ENCODE measurements at places on chromosomes 6 and 20. TPM values are rescaled to one million over a fixed set of nuclear protein-coding genes. Genes with fewer than 3 reads are reported as not detected.

Gene LGSN
- total RNA-seq = not detected

Gene TFAP2D
- not detected for total RNA-seq

Gene RIPPLY2
- not detected for total RNA-seq

Gene C6orf132
- total RNA-seq = 1.3 TPM

Gene SMPD2
- total RNA-seq = 7.6 TPM

Gene FAM209B
- not detected for total RNA-seq

Gene AIF1
- total RNA-seq = not detected

Gene FOXQ1
- not detected for total RNA-seq

Gene ZNF334
- total RNA-seq = 2.6 TPM

Gene SLC22A7
- not detected for total RNA-seq

Gene DPPA5
- total RNA-seq = not detected

Gene BICRAL
- 4.2 TPM for total RNA-seq

Gene ZSWIM3
- 6.1 TPM for total RNA-seq

Gene GPR6
- total RNA-seq = not detected

Gene C6orf52
- not detected for total RNA-seq

Gene TM9SF4
- total RNA-seq = 42.9 TPM

Gene ENPP4
- 0.36 TPM for total RNA-seq

Gene SFTA2
- not detected for total RNA-seq

Gene KIAA1755
- 0.32 TPM for total RNA-seq

Gene SALL4
- not detected for total RNA-seq

Gene PRPH2
- 0.97 TPM for total RNA-seq

Gene CLPSL1
- total RNA-seq = not detected

Gene GJA1
- total RNA-seq = 113 TPM

Gene SRSF12
- 0.54 TPM for total RNA-seq

Gene NKAIN4
- total RNA-seq = not detected

Gene PRDM13
- total RNA-seq = not detected

Gene ENPP1
- 0.81 TPM for total RNA-seq

Gene SLC22A16
- total RNA-seq = 1.9 TPM

Gene PAK5
- total RNA-seq = not detected

Gene TNF
- total RNA-seq = 0.54 TPM

Gene OLIG3
- total RNA-seq = not detected

Gene ZSCAN26
- 11.8 TPM for total RNA-seq

Gene CRISP3
- not detected for total RNA-seq

Gene ZC2HC1B
- not detected for total RNA-seq

Gene LY86
- not detected for total RNA-seq

Gene SYCP2L
- total RNA-seq = not detected

Gene CAGE1
- not detected for total RNA-seq

Gene TRIM15
- not detected for total RNA-seq

Gene ACTL10
- total RNA-seq = 2.4 TPM

Gene PRSS35
- 0.65 TPM for total RNA-seq

Gene HDAC2
- 61.6 TPM for total RNA-seq

Gene RBPJL
- not detected for total RNA-seq

Gene MEI4
- not detected for total RNA-seq

Gene PNLDC1
- total RNA-seq = not detected

Gene CCN6
- 0.16 TPM for total RNA-seq

Gene MATN4
- total RNA-seq = not detected

Gene NSFL1C
- total RNA-seq = 28.0 TPM

Gene EPB41L2
- total RNA-seq = 82.0 TPM

Gene OXT
- total RNA-seq = not detected

Gene MCHR2
- not detected for total RNA-seq

Gene MKKS
- 4.7 TPM for total RNA-seq

Gene OR12D3
- total RNA-seq = not detected

Gene SEMG1
- not detected for total RNA-seq

Gene ADGRF4
- 0.16 TPM for total RNA-seq

Gene SGK2
- total RNA-seq = not detected

Gene CST5
- total RNA-seq = not detected

Gene FHL5
- 0.18 TPM for total RNA-seq

Gene CUL7
- 30.5 TPM for total RNA-seq

Gene TBXT
- not detected for total RNA-seq

Measured in cardiac atrium fibroblast (primary cell).